Activated naive CD4-positive, alpha-beta T cell treated with anti-CD3 and anti-CD28 coated beads for 36 hours (primary cell): ENCODE measurements at places on chromosomes 6 and 20. TPM values are rescaled to one million over a fixed set of nuclear protein-coding genes. Genes with fewer than 3 reads are reported as not detected.

GRM1 gene
- total RNA-seq = not detected

C20orf202 gene
- total RNA-seq = not detected

BPIFB2 gene
- not detected for total RNA-seq

BMP6 gene
- 0.32 TPM for total RNA-seq

NRN1 gene
- total RNA-seq = 0.20 TPM

DUSP15 gene
- not detected for total RNA-seq

PAX1 gene
- total RNA-seq = not detected

SAPCD1 gene
- 10.5 TPM for total RNA-seq
